Activated CD8-positive, alpha-beta memory T cell treated with anti-CD3 and anti-CD28 coated beads, Interleukin-2, amount 10 ng/mL, durations not matched to agents 7 days and 5 days (primary cell): ENCODE measurements at places on chromosomes 7 and 10. TPM values are rescaled to one million over a fixed set of nuclear protein-coding genes. Genes with fewer than 3 reads are reported as not detected.
A peak's percentile ranks its signal among the peaks of the same experiment; 100 is the strongest.

Gene C10orf62
- not detected for total RNA-seq

GRCh38 chr7:159017741-159018140 lies 126.9 kb downstream of the VIPR2 start:
- no peak for DNase-seq
- H3K27ac ChIP-seq = no peak overlapping the region
- no peak overlapping the region for H3K4me3 ChIP-seq

DNA sequence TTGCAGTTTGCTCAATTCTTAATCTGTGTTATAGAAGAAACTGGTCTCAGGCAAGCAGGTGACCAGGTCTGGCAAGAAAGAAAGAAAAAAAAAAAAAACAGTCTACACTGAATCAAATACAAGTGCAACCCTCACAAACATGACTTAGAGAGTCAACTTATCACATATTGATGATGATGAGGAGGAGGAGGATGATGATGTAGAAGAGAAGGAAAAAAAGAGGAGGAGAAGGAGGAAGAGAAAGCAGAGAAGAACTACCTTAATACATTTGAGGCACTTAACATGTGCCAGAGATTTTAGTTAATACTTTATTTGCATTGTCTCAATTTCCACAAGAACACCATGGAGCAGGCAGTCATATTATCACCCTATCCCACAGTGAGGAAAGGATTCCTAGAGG lies 91.5 kb downstream of the GLI3 start:
- no peaks in the 10 kb centered on the region for H3K4me1 ChIP-seq
- H3K4me3 ChIP-seq = no peak overlapping the region
- no peak overlapping the region for H3K27ac ChIP-seq
- no peak for DNase-seq

DNA sequence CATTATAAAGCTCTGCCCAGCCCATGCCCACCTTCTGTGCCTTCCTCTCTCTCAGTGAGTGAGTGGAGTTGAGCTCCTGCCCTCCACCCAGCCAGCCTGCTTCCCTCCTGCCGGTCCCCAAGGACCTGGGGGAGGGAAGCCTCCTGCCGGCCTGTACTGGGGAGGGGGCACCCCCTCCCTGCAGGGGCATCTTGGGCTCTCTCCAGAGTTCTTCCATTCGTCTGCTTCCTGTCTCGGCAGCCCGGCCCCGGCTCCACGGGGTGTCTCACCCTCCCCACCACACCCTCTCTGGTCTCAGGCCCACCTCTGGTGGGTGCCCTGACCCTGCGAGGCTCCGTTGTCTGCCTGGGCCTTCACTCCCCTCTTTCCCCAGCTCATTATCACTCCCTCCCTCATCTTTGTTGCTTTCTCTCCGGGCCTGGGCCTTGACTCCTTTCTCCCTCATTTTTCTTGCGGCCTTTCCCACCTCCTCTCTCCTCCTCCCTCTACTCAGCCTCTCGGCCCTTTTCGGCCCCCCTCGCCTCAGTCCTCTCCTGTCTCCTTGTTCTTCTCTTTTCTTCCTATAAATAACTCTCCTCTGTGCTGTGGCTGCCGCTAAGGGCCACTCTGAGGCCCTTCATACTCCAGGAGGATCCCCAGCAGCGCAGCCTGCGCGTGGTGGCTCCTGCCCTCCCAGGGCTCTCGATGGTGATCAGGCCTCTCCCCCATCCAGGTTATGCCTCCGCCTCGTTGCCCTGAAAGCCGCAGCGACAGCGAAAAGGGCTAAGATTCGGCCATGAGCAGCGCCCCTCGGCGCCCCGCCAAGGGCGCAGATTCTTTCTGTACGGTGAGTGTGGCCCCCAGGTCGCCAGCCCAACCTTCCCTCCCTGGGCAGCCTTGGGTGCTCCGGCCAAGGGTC lies 2.1 kb downstream of the SLC4A2 start:
- H3K27ac ChIP-seq = no peak overlapping the region
- peaks cover 3% of the 10 kb centered on the region for H3K36me3 ChIP-seq
- peak overlapping the region; percentile 91 for H3K4me3 ChIP-seq

Gene POM121
- 67.1 TPM for total RNA-seq

Gene WNT8B
- 0.41 TPM for total RNA-seq

DNA sequence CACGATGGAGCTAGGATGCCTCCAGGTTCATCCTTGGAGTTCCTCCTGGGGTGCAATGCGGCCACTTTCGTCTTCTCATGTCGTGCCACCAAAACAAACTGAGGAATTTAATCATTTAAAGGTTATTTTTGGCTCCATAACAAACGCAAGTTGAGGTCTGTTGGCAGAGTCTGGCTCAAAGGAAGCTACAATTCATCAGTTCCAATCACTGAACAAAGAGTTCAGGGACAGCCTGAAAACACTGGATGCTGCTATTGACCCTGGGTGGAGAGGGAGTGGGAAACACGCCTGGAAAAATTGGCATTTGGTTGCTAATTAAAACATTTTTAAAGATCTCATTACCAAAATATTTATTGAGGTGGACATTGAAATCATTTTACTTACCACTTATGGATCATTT lies 11.4 kb upstream of the MGMT start:
- H3K4me1 ChIP-seq = no peaks in the 10 kb centered on the region
- H3K27me3 ChIP-seq = peaks cover 31% of the 10 kb centered on the region
- H3K27ac ChIP-seq = no peak overlapping the region
- no peak for DNase-seq
- no peak overlapping the region for H3K4me3 ChIP-seq

- H3K27ac ChIP-seq = no peak overlapping the region
- no peak for DNase-seq
- H3K4me3 ChIP-seq = no peak overlapping the region
- no peaks in the 10 kb centered on the region for H3K36me3 ChIP-seq
These were observed 599.0 kb upstream of the LRRTM3 start for GRCh38 chr10:66326876-66327275.

GRCh38 chr7:156668130-156668741 lies 27.7 kb downstream of the RNF32 start:
- H3K27ac ChIP-seq = no peak overlapping the region
- no peaks in the 10 kb centered on the region for H3K36me3 ChIP-seq
- H3K4me3 ChIP-seq = no peak overlapping the region
- H3K4me1 ChIP-seq = no peaks in the 10 kb centered on the region
- no peaks in the 10 kb centered on the region for H3K27me3 ChIP-seq

DNA sequence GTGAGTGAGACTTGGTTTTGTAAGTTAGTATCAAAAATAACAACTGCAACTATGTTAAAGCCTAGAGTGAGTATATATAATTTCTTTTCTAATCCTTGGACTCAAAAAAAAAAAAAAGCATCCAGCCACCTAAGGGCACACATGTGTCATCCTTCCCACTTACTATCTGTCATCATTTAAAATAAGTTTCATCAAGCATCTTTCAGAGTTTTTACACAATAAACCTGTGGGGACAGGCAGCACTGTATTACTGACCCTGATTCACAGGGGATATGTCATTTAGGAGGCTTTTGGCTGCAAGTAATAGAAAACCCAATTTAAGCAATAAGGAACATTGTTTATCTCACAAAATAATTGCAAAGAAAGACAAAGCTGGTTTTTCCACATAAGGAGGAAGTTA lies 32.3 kb upstream of the OSBPL3 start:
- no peak overlapping the region for H3K4me3 ChIP-seq
- H3K27ac ChIP-seq = no peak overlapping the region
- H3K36me3 ChIP-seq = no peaks in the 10 kb centered on the region
- H3K4me1 ChIP-seq = no peaks in the 10 kb centered on the region
- peaks cover 7% of the 10 kb centered on the region for H3K27me3 ChIP-seq

- H3K36me3 ChIP-seq = peaks cover 44% of the 10 kb centered on the region
- peaks cover 2% of the 10 kb centered on the region for H3K4me1 ChIP-seq
- H3K27ac ChIP-seq = no peak overlapping the region
- no peaks in the 10 kb centered on the region for H3K27me3 ChIP-seq
- DNase-seq = no peak
These were observed 87.5 kb upstream of the GATAD1 start for GRCh38 chr7:92359801-92360200.

DNA sequence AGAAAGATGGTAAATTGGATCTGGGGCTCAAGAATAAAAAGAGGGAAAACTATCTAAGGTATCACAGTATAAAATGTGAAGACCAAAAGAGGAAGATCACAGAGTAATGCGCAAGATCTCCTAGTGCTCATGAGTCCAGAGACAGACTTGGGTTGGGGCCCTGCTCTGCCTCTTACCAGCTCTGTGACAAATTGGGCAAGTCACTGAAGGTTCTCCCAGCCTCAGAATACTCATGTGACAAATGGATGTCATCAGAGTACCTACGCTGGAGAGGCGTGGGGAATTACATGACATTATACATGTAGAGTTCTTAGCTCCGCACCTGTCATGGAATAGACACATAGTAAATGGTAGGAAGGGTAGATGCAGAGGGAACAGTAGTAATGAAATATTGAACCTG lies 124.4 kb downstream of the DOCK4 start:
- H3K27me3 ChIP-seq = peaks cover 31% of the 10 kb centered on the region
- no peaks in the 10 kb centered on the region for H3K36me3 ChIP-seq
- H3K4me3 ChIP-seq = no peak overlapping the region
- H3K27ac ChIP-seq = no peak overlapping the region

DNA sequence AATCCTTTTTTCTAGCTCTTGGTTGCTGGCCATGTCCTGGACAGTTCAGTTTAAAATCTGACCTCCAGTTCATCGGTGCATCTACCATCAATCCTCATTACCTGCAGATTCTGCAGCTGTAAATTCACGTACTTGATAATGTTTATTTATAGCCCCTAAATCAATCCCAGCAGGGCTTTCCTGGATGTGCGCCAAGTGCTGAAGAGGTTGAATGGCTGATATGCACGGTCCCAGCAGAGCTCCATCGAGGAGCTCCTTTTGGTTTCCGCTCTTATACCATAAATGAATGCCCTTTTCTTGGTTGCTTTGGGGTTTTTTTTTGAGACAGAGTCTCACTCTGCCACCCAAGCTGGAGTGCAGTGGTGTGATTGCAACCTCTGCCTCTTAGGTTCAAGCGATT lies 91.2 kb upstream of the CCZ1B start:
- H3K4me3 ChIP-seq = no peak overlapping the region
- H3K36me3 ChIP-seq = no peaks in the 10 kb centered on the region
- no peak overlapping the region for H3K27ac ChIP-seq

Gene HHEX
- total RNA-seq = not detected

Gene ANLN
- 98.8 TPM for total RNA-seq
